SIG-M5 (cell line): ENCODE measurements at places on chromosomes 16 and 17.

GRCh38 chr17:31738488-31738887 lies 120.6 kb downstream of the COPRS start:
- DNase-seq = no peak

GRCh38 chr16:87584271-87584670 lies 18.0 kb upstream of the JPH3 start:
- no peak for DNase-seq

- no peak for DNase-seq
These were observed 99.4 kb downstream of the RBFOX3 start for GRCh38 chr17:79511471-79511870.

DNA sequence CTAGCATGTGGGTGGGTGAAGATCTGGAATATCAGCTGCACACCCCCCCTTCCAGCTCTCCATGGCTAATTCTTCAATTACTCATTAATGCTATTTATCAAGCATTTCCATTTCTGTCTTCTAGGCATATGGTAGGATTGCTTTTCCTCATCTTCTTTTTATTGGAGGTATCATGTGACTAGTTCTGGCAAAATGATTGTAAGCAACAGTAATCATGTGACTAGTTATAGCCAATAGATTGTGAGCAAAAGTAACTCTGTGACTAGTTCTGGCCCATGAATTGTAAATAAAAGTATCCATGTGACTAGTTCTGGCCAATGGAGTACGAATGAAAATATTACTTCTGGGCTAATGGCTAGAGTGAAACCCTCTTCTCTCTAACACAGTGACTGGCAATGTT lies 107.0 kb upstream of the TMEM132E start:
- DNase-seq = no peak

DNA sequence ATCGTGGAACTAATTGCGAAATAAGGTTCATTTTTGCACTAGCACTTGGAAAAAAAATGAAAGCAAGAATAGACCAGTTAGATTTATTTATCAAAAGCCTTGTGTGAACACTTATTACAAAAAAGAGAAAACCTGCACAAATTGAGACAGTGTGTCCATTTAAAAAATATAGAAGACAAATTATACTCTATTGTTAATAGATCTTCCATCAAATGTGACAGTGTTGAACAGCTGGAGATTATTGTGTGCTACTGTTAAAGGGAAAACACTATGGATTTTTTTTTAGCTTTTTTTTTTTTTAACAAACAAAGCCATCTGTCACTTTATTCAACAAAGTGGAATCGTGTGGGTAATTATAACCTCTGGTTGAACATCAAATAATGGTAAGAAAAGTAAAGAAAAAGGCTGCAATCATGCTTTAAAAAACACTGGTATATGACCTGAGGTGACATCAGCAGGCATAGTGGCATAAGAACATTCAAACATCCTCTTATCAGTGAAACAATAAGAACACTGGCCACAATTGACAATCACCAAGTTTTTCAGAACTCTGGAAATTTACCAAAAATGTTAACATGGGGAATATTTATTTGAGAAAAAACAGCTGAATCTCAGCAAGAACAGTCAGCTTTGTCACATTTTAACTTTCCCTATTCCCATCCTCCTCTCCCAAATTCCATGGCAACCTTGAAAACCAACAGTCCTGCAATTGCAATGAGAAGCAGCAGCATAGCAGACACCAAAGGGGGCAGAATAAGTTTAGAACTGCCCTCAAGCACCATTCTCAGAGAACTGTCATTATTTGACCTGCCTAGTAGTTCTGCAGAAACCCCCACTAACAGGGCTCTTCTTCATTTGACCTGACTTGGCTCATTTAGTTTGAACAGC lies 442.3 kb upstream of the MON1B start:
- DNase-seq = no peak

DNA sequence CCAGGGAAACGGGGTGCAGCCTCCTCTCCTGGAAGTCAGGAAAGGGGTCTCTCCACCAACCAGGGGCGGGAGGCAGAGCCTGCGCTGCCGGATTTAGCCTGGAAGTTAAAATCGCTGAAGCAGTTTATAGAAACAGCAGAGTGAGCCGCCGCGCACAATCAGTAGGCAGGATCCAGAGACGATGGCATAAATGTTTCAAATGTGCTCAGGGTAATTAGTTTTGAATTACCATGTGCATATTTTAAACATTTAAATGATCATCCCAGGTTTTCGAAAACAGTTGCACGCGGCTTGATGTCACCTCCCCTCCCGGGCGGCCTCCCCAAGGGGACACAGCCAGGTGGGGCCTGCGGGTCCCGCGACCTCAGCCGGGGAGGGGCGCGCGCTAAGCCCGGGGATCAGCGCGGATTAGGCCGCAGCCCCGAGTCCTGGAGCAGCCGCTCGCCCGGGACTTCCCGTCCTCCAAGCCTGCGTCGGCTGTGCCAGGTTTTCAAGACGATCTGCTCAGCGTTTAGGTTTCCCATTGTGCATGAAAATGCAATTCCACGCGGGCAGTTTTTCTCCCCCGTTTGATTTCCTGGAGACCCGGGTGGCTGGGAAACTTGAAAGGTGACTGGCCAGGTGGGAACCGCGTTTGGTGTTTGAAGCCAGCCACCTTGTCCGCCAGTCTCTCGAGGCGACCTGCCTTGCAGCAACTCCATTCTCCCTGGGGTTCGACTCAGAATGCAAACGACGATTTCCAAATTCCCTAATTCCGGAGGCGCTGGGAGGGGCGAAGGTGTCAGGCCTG lies 78.3 kb downstream of the RPA1 start:
- DNase-seq = no peak

GRCh38 chr17:14776791-14777190 lies 475.9 kb downstream of the HS3ST3B1 start:
- DNase-seq = no peak

GRCh38 chr16:31134091-31134571 lies 1.4 kb downstream of the PRSS8 start:
- DNase-seq = no peak

- no peak for DNase-seq
These were observed at the start of gene MAP3K14 for GRCh38 chr17:45316434-45317110. MAP3K14 (minus strand) TSS chr17:45317020; CDS start chr17:45290745, 26,275 bp downstream.

DNA sequence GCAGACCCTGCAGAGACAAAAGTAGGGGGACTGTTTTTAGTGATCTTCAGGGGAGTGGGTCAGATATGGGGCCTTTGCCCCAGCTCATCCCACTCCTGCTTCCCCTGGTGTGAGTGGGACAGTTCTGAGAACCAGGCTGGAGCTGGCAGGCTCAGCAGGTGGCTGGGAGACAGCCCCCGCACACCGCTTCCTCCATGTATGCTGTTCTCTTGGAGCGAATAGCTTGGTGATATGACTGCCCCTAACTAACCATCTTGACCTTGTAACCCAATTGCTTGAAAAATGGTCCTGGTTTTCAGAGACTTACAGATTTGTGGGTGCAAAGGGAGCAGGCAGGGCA lies 61.5 kb downstream of the PRMT7 start:
- DNase-seq = no peak

DNA sequence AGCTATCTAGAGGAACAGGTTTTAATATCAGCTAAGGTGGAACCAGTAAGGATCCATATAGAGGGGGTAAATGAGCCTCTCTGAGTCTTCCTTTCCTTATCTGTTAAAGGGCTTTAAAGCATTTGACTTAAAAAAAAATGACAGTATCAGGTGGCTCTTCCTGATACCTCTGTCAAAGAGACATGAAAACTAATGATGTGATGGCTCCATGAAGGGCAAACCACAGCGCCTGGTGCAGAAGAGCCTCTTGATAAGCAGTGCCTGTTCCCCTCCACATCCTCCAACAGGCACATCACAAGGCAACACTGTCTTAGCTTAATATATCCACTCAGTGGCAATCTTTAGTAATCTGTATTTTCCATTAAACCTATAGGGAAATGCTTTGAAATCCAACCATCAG lies 68.9 kb downstream of the USP31 start:
- DNase-seq = no peak

GRCh38 chr17:51121620-51122472 lies 1.2 kb upstream of the SPAG9 start:
- DNase-seq = peak; percentile 91

DNA sequence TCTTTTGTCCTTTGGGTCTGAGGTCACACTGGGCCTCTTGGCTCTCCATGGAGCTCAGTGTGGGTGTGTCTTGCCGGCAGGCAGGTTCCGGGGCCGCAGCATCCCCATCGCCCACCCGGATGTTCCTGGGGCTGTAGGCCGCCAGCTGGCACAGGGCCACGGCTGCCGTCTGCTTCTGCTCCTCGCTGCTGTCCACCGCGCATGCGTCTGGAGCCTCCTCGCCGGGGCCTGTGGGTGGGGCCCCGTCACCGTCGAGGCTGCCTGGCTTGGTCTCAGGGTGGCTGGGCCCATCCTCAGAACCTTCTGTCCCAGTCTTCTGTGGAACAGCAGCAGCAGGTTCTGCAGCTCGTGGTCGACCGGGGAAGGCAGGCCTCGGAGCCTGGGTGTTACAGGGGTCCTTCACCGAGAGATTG lies 9.6 kb downstream of the ZNF750 start:
- DNase-seq = no peak

GRCh38 chr17:6052926-6053325 lies 17.3 kb upstream of the WSCD1 start:
- no peak for DNase-seq

DNA sequence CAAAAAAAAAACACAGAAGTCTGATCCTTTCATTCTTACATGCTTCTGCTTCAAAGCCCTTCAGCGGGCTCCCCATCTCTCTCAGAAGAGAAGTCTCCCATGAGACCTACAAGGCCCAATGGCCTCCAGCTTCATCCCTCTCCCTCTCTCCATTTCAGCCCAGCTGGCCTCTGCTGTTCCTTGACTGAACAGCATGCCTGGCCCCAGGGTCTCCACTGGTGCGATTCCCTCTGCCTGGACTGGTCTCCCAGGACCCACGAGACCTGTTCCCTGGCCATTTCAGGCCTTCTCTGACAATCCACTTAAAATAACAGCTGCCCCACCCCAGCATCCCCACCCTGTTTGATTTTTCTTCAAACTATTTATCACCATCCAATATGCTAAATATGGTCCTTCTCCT lies 91.2 kb downstream of the AIPL1 start:
- DNase-seq = no peak

DNA sequence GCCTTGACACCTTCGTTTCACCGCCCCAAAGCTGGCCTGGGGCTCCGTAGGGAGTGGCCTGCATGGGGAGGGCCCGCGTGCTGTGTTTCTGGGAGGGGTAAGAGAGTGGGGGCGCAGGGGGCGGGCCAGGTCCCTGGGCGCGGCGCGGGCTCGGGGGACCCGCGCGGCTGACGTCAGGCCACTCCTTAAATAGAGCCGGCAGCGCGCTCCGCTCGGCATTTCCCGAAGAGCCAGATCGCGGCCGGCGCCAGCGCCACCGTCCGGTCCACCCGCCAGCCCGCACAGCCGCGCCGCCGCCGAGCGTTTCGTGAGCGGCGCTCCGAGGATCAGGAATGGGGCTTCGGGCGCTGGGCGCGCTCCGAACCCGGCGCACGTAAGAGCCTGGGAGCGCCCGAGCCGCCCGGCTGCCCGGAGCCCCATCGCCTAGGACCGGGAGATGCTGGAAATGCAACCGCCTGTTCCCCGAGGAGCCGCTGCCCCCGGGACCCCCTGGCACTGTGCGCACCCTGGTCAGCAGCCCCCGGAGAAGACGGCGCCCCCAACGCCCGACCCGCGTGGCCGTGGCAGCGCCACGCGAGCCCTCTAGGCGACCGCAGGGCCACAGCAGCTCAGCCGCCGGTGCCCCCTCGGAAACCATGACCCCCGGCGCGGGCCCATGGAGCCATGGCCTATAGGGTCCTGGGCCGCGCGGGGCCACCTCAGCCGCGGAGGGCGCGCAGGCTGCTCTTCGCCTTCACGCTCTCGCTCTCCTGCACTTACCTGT lies at the start of gene HS3ST2:
HS3ST2 (plus strand) TSS at position 215 of the 763 bp plus-strand sequence; CDS start at position 664, 449 bp downstream.
- no peak for DNase-seq

DNA sequence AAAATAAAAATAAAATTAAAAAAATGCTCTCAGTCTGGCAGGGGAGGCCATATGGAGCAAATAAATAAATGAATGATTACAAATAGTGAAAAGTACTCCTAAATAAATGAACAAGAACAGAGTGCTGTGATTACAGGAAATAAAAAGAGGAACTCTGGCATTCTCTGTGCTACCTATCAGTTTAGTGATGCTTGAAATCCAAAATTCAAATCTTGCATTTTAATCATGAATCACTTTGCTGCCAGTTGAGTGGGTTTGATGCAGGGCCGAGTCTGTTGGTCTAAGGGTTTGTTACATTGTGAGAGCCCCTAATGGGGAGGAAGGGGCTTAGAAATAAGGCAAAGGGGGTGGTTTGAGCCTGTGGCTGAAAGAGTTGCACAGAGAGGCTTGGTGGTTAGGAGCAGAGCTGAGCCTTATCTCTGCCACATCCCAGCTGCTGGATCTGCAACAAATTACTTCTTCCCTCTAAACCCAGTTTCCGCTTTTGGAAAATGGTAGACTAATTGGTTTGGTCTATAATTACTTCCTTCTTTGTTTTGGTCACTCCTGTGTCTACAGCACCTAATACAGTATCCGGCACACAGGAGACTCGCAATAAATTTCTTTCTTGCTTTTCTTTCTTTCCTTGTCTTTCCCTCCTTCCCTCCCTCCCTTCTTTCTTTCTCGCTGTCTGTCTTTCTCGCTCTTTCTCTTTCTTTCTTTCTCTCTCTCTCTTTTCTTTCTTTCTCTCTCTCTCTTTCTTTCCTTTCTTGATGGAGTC lies 6.3 kb upstream of the ABCC1 start:
- no peak for DNase-seq

DNA sequence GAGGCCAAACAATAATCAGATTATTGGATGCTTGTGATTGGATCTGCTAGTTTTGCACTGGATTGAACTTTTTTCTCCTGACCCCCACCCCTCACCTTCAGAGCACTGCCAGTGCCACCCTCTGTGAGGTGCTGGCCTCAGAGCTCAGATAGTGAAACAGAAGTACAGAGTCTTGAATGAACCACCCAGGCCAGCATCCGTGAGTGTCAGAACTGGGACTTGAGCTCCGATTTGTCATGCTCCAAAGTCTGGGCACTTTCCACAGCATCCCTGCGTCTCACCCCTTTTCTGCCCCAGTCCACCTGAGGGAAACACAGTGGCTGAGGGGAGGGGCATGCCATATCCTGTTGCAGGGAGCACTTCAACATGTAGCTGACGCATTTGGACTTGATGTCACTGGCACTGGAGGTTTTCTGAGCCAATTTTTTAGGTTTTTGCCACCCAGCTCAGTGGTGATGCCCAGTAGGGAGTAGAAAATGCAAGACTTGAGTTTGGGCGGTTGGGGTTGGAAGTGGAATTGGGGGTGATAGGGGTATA lies 47.3 kb downstream of the SMPD3 start:
- no peak for DNase-seq

- no peak for DNase-seq
These were observed 42.1 kb downstream of the SYNRG start for GRCh38 chr17:37567137-37567536.

GRCh38 chr17:31457391-31458234 lies 66.1 kb downstream of the RAB11FIP4 start:
- no peak for DNase-seq

GRCh38 chr17:56478836-56479447 lies 114.6 kb upstream of the NOG start:
- DNase-seq = no peak

DNA sequence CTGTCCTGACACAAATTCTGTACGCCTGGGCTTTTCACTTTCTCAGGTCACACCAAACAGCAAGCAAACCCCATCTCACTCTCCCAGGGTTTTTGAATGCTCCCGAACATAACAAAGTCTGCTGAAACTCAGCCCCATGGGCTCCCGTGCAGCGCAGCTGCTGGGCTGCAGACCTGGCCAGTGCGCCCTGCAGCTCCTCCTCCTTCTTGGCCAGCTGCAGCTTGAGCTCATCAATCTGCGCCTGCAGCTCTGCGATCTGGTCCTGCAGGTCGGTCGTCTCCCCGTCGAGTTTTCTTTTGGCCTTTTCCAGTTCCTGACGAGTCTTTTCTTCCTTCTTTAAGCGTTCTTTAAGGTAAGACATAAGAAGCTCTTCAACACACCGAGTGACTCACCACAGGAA lies 70.5 kb downstream of the NDEL1 start:
- DNase-seq = no peak
